Hindlimb muscle (tissue), 1 donor: ENCODE measurements at places on chromosomes 13 and 19. TPM values are rescaled to one million over a fixed set of nuclear protein-coding genes. Genes with fewer than 3 reads are reported as not detected.

GRCh38 chr19:47232422-47233211, 1.6 kb upstream of the BBC3 start:
- DNase-seq = no peak

DNA sequence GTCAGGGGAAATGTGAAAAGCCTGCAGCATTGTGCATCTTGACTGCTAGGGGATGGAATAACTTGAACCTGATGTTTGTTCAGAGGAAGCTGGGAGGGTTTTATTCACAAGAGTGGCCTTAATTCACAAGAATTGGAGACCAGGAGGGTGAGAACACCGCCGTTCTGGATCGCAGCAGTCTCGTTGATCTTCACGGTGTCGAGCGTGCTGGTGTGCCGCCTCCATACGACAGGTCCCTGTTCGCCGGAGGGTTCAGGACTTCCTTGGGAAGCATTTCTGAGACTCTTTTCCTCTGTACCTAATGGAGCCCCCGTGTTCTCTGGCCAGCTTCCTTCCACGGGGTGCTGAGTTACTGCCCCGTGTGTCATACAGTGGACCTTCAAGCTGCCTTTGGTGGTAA, 66.9 kb downstream of the ARHGEF7 start:
- DNase-seq = no peak

GRCh38 chr19:41893899-41894298, 10.9 kb downstream of the ARHGEF1 start:
- DNase-seq = no peak

GRCh38 chr19:2756477-2756876, 16.7 kb upstream of the SLC39A3 start:
- no peak for DNase-seq

DNA sequence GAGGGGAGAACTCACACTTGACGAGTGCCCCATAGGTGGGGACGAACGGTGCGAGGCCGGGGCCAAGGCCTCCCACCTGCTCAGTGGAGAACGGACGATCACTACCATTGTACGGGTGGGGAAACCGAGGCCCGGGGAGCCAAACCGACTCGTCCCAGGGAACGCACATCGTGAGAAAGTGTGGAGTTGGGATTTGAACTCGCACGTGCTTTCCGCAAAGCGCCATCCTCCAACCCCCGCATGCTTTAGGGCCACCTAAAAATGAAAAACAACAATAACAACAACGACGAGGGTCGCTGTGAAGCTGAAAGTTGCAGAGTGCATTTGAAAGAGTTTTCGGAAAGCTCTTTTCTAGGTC, 458 bp downstream of the ARHGEF1 start:
- no peak for DNase-seq

- no peak for DNase-seq
Observed at GRCh38 chr13:33471204-33471603, 185.6 kb upstream of the STARD13 start.

DNA sequence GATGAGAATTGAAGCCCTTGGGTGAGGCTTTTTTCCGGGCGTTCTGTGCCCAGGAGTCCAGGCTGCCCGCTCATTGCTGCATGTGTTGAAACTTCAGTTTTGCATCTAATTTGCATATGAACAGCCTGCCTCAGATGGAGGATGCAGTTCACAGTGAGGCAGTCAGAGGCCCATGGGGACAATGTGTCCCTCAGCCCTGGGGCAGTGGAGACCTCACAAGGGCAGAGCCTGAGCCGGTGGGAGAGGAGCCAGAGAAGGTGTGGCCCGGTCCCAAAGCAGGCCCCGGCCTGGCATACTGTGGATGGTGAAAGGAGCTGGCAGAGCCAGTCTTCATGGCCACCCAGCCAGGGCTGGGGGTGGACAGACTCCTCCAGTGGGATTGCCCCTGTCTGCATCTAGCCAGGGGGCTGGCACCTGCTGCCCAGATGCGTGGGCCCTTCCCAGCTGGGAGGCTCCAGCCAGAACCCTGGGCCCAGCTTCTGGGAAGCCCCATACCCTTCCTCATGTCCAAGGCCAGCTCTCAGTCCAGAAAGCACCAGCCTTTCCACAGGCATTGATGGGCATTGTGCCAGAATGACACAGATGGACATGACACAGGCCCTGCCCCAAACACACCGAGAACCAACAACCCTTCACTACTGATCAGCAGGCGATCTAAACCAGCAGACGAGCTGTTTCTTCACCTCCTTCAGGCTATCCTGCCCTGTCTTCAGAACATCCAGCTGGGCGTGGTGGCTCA, 32.9 kb upstream of the KCTD15 start:
- DNase-seq = no peak

GRCh38 chr13:99895444-99896368, 75.9 kb downstream of the ZIC5 start:
- no peak for DNase-seq

The ATP12A gene
- not detected for polyA plus RNA-seq

The ELOF1 gene
- polyA plus RNA-seq = 35.6 TPM

The PABPC3 gene
- polyA plus RNA-seq = 0.39 TPM

The ZNF730 gene
- polyA plus RNA-seq = 2.7 TPM

The CA11 gene
- polyA plus RNA-seq = 7.8 TPM
